Suppressor macrophage treated with lipopolysaccharide for 4 hours (primary cell): ENCODE measurements at places on chromosomes 6 and 20.

- DNase-seq, result no peak
Measured at GRCh38 chr6:39387785-39388184, 65.3 kb upstream of the KCNK16 start.

DNA sequence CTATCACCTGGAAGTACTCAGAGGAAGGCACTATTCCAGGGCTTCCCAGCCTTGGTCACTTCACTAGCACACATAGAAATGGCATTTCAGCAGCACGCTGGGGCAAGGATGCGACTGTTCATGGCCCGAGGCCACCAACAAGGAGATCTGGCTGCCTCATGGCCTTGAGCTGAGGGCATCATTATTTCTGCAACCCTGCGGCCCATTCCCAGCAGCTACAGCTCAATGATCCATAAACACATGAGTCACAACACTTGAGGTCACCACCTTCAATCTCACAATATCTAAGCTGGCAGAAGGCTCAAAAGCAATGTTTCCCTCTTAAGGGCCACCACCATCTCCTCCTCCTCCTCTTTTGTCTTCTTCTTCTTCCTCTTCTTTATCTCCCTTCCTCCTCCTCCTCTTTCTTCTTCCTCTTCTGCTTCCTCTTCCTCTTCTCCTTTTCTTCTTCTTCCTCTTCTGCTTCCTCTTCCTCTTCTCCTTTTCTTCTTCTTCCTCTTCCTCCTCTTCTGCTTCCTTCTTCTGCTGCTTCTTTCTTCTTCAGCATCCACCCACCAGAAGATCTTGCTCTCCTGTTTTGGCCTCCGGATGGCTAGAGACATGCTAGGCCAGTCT, 382.9 kb upstream of the CNR1 start:
- no peak for DNase-seq

GRCh38 chr20:63782051-63782471, 42.5 kb downstream of the SLC2A4RG start:
- DNase-seq, result no peak

DNA sequence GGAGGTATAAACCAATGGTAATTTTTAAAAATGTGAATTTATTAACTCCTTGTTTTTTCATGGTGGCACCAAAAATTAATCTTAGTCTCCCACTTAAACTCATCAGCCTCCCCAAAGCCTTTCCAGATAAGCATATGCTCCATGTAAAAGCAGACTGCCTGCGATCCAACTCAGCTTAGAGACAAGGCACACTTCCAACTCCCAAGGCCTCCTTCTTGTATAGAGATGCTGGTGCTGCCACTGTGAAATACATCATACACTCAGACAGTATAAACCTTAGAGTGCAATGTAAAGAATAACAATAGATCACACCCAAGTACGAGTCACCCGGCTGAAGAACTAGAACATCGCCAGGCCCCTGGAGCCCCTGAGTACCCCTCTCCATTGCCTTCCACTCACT, 2.0 kb downstream of the ANKRD6 start:
- no peak for DNase-seq

DNA sequence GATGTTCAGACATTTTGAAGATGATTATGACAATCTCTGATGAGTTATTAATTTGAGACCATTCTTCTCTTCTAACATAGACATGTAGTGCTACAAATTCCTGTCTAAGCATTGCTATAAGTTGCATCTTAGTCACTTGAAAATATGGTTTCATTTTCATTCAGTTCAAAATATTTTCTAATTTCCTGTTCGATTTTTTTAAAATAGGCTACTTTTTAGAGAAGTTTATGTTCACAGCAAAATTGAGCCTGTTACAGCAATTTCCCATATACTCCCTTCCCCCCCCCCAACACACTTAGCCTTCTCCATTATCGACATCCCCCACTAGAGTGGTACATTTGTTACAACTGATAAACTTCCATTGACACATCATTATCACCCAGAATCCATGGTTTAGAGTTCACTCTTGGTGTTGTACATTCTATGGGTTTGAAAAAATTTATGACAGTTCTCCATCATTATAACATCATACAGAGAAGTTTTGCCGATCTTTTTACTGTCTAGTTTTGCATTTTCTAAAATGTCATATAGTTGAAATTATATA, 31.2 kb downstream of the PLAGL1 start:
- DNase-seq, result peak; percentile 20

- DNase-seq, result no peak
Measured at GRCh38 chr6:37906121-37906520, 86.6 kb downstream of the ZFAND3 start.

GRCh38 chr20:51337126-51337805, 205.3 kb downstream of the NFATC2 start:
- no peak for DNase-seq

DNA sequence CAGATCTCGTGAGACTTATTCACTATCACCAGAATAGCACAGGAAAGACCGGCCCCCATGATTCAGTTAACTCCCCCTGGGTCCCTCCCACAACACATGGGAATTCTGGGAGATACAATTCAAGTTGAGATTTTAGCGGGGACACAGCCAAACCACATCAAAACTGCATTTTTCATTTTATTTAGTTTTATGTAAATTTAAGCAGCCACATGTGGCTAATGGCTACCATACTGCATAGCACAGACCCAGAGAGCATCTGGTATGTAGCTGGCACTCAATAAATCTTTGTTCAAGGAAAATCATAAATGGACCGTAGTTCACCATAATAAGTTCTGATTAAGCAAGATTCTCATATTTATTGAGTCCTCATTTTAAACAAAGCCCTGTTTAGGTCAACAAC, 15.3 kb downstream of the GFOD1 start:
- no peak for DNase-seq

GRCh38 chr6:27238010-27238983, 9.2 kb upstream of the PRSS16 start:
- no peak for DNase-seq

DNA sequence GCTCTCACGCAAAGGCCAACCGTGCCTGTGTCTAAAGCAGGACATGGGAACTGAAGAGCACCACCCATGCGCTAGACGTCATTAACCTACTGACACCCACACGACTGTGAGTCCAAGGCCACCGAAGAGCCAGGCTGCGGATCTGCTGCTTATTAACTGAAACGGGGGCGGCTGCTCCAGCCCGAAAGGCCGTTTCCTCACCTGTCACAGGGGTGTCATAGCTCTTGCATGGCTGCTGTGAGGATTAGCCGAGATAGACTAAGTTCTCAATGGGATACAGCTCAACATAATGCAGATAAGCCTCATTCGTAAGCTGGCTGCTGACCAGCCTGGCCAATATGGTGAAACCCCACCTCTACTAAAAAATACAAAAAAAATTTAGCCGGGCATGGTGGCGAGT, 26.7 kb downstream of the OVOL2 start:
- DNase-seq, result no peak

GRCh38 chr20:59945731-59946130, 5.5 kb downstream of the FAM217B start:
- DNase-seq, result no peak

- peak; percentile 40 for DNase-seq
Measured at GRCh38 chr6:146593986-146594385, 4.8 kb upstream of the ADGB start.

GRCh38 chr20:63283397-63284082, 9.4 kb upstream of the COL20A1 start:
- DNase-seq, result no peak
